T-helper 17 cell (primary cell): ENCODE measurements at places on chromosomes 4 and X.

GRCh38 chr4:112231779-112232713, at the start of gene AP1AR:
Gene AP1AR, plus strand, starts transcription at chr4:112231787. Its CDS starts 305 bp downstream, at chr4:112232092.
- DNase-seq, result peak; percentile 67

- no peak for DNase-seq
These were observed 42.8 kb upstream of the MAD2L1 start for GRCh38 chr4:120109406-120109805.

DNA sequence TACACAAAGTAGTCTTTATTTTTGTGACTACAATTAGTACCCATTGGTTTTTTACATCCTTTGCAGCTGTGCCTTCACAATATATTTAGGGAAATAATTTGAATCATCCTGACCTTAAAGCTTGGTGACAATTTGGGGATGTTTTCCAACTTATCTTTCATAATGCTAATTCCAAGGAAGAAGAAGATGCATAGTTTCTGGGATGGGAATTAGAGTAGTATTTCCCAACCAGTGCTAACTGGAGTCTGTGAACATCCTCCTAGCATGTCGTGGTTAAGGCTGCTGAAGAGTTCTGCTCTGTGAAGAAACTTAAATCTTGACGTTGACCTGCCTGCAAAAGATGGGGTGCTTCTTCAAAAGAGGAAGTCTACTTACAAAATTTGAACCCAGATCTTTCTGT, 173.5 kb downstream of the ANK2 start:
- no peak for DNase-seq

DNA sequence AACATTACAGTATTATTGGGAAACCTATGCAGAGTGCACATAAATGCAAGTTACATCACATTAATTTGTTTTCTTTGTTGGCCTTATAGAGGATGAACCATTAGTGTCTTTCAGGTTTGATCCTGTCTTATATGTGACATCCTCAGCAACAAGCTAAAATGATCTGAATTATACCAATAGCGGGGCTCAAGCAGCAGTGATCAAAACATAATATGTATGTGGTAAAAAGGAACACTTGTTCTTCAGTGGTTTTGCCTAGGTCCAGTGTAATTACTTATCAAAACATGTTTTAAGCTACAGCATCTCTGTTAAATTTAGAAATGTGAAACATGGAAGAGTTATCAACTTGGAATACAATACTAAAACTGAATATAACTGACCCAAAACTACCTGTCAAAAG, 9.1 kb downstream of the TAF9B start:
- DNase-seq, result no peak

GRCh38 chr4:123740236-123740635, 343.6 kb downstream of the SPRY1 start:
- DNase-seq, result no peak
